ENCODE measurements at places on chromosomes 16 and 17.

DNA sequence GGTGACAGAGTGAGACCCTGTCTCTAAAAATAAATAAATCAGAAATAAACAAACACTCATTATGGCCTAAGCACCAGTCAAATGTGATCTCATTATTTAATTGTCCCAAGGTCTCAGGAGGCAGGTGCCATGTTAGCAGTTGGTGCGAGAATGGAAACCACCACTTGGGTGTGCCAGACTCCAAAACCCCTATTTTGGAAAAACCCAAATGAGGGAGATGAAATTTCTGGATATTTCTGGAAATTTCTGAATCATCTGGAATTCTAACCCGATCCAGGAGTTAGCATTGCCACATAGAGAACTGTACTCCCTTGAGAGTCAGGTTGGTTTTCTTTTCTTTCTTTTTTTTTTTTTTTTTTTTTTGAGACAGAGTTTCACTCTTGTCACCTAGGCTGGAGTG is 264.0 kb downstream of the XYLT1 start:
- DNase-seq: no peak

DNA sequence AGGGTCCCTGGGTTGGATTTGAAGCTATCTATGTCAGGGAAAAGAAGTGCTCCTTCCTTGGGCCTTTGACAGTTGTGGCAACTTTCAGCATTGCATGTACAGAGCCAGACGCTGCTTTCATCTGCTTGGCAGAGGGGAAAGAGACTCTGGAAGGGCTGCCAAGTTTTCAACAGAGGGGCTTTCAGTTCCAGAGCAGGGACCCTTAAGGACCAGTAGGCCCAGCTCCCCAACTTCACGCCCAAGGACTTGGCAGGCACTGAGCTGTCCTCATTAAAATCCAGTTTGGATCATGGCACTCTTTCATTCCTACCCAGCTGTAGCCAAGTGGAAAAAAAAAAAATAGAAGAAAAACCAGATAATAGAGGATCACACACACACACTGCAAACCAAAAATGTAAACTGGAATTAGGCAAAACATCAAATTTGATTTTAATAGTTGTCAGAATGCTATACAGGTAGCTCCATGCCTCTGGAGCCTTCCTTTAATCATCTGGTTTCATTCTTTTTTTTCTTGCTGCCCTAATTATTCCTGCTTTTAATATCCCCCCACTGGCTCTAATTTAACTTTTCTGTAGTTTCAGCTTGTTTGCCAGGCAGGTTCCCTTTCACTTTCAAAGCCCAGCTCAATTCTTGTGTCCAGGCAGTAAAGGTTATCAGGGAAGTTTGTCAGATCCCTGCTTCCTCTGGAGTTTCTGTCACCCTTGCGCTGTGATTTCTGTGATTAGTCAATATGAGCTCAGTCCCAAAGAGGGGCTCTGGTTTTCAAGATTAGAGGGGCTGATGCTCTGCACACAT is 702.6 kb upstream of the CDH8 start:
- DNase-seq: no peak

DNA sequence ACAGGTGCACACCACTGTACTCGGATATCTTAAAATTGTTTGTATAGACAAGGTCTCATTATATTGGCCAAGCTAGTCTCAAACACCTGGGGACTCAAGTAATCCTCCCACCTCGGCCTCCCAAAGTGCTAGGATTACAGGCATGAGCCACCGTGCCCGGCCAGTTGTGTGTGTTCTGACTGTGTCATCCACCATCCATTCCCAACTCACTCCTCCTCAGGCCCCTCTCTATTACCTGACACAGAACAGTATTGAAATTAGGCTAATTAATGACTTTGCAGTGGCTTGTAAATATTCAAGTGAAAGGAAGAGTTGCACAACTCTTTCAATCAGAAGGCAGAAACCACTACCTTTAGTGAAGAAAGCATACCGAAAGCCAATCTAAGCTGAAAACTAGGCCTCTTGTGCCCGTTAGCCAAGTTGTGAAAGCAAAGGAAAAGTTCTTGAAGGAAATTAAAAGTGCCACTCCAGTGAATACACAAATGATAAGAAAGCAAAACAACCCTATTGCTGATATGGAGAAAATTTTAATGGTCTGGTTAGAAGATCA is 28.7 kb downstream of the GOSR1 start:
- no peak for DNase-seq

DNA sequence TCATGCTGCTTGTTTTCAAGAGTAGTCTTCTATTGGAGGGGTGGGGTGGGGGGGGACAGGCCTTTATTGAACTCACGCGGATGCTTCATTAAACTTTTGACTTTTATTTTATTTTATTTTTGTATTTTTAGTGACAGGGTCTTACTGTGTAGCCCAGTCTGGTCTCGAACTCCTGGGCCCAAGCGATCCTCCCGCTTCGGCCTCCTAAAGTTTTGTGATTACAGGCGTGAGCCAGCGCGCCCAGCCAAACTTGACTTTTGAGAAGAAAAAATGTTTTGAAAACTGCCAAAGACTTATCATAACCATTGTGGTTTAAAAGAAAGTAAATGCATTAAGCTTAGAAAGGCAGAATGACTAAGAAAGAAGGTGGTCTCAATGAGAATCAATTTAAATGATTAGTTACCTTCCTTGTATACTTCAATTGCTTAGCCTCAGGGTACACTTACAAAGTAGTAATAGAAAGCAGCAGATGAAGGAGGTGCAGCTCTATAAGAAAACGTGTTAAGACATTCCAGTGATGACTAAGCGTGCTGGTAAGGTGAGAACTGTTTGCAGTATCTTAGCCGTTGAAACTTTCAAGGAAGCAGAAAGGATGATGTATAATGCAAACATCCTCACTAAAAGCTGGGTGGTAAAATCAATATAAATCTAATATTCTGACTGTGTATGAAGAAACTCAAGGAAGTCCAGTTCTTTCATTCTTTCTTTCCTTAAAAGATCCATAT is 1.2 kb downstream of the AP2B1 start:
- DNase-seq: no peak

- DNase-seq: no peak
These were observed 291.6 kb upstream of the TNRC6C start for GRCh38 chr17:77666881-77667395.

GRCh38 chr16:72840631-72841381 is 207.1 kb downstream of the ZFHX3 start:
- DNase-seq: no peak

DNA sequence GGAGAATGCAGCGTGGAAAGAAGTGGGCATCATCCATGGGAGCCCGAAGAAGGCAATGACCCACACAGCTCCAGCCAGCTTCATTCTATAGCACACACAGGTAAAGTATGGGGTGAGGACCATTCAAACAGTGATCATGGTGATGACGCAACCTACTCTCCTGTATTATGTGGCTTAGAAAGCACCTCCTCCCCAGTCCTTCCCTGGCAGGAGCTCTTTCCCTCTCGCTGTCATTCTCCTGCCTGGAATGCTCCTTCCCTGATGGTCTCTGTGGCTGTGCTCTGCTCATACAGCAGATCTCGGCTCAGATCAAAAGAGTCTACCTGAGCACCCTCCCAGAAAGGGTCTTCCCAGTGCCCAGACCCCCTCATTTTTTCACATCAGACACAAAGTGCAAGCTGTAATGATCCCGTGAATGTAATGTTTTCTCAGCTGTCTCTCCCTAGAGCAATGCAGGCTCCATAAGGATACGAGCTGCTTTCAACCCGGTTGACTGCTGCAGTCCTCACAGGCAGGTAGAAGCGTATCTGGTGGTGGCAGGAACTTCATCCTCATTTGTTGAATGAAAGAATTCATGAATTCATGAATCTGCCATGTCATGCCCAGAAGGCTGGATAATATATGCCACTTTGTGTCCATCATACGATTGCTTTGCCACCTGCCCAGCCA is 248.8 kb downstream of the HS3ST3A1 start:
- DNase-seq: no peak

- no peak for DNase-seq
These were observed 13.5 kb upstream of the INPP5K start for GRCh38 chr17:1529863-1530262.

- DNase-seq: peak; percentile 31
These were observed 42.6 kb upstream of the ZNF469 start for GRCh38 chr16:88339930-88340754.

DNA sequence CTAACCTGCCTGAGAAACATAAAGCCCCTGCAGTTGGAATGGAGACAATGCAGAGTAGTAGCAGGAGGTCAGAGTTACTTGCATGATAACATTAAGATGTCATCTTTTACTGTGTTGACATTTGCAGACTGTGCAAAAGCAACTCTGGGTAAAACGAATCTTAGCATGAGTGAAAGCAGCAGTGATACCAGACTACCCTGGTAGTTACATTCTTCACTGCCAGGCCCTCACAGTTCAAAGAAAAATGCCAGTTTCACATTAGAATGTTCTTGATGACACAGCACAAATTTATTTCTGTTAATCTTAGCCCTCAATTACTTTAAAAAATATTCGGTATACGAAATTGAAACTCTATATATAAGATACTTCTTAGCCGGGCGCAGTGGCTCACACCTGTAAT is 12.2 kb downstream of the MPHOSPH6 start:
- DNase-seq: no peak

- DNase-seq: no peak
These were observed 86.7 kb upstream of the XYLT1 start for GRCh38 chr16:17557480-17557879.

- DNase-seq: no peak
These were observed 1.5 kb downstream of the CFAP20 start for GRCh38 chr16:58127634-58128033.

GRCh38 chr16:80604600-80605355 is 64.0 kb downstream of the DYNLRB2 start:
- DNase-seq: no peak

DNA sequence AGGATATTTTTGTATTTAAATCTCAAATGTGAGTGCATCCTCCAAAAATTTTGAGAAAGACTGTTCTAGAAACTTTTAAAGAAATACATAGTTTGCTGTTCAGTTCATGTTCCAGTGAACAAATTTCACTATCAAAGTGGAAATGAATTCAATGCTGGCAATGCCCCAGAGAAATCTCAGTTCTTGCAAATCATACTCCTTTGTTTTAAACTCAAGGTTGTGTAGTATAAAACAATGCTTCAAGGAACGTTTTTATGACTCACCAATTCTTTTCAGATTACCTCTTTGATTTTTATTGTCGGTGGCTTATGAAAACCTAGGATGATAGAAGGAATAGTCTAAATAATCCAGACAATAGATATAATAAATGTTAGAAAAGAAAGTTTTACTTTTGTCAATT is 17.6 kb downstream of the LPCAT2 start:
- DNase-seq: no peak

DNA sequence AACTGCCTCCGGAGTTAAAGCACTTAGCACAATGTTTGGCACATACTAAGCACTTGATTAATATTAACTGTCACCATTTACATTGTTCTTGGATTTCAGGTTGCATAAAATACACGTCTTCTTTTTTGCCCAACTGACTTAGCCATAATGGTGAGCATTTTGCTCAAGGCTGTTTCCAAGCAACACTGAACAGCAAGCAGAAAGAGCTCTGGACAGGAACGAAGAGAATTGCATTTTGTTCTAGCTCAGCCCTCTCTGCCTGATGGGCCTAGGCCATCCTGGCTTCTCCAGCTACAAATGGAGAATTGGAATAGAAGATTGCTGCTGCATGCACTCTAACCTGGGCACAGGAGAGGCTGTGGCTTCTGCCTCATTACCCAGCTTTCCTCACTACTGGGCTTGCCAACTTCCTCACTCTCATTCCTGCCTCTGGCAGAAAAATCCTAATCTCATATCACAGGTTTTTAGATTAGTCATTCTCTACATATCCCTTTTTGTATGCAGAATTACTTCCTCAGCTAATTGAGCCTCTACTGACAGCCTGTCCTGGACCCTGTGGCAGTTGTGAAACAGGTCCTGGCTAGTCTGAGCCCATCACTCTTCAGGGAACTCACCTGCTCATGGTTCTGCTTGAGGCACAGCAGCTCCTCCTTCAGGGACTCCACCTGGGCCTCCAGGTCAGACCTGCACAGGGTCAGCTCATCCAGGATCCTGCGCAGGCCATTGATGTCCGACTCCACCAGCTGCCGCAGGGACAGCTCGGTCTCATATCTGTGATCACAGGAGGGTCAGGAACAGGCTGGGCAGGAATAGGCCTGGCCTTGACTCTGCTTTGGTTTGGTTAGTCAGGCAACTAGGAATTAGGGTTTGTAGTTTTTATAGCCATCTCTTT is 2.5 kb downstream of the KRT33A start:
- DNase-seq: no peak

DNA sequence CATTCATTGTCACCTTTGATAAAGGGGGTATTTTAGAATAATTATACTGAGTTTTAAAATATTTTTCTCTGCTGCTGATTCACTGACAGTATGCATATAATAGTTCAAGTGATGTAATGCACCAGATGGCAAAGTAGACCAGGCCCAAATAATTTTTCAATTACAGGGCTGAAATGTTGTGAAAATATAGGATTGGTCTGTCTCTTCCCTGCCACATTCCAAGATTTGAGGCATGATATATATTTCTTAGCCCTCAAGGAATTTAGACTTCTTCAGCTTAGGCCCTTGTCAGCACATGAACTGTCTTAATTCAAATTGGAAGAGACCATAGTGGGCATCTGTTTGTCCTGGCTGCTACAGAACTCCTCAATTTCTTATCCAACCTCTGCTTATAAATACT is 39.2 kb upstream of the SLC12A3 start:
- no peak for DNase-seq

GRCh38 chr16:69036399-69037091 is 68.9 kb upstream of the HAS3 start:
- DNase-seq: no peak
